ENCODE measurements at places on chromosomes 6 and 20. TPM values are rescaled to one million over a fixed set of nuclear protein-coding genes. Genes with fewer than 3 reads are reported as not detected.

Gene SLC22A3
- total RNA-seq = not detected

DNA sequence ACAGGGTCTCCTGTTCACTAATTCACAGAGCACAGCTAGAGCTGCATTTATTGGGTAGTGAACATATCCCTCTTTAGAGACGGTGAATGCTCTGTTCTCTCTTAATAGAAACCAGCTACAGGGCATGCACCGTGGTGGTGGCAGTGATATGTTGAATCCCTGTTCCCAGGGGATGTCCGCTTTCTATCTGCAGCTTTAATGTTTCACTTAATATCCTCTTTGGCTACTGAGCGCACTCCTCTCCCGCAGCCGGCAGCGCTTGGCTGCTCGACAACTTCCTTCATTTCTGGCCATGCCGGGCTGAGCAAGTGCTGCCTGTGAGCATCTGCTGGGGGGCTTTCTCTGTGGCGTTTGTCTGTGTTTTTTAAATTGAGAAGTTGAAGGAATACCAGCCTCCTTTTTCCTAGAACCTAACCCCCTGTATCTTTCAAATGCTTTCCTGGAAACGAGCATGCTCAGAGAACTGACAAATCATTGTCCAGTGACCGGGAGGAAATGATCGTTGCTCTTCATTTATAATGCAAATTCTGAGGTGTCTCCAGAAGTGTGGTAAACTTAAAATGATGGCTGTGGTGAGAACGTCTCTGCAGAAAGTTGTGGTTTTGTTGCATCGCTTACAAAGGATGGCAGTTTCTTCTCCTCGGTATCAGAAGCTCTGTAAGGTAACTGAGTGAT is 297.9 kb downstream of the UTRN start:
- peak; percentile 67 for DNase-seq

- no peak for DNase-seq
Measured at GRCh38 chr6:76330031-76330430, 257.6 kb upstream of the IMPG1 start.

Gene NMBR
- total RNA-seq = not detected

DNA sequence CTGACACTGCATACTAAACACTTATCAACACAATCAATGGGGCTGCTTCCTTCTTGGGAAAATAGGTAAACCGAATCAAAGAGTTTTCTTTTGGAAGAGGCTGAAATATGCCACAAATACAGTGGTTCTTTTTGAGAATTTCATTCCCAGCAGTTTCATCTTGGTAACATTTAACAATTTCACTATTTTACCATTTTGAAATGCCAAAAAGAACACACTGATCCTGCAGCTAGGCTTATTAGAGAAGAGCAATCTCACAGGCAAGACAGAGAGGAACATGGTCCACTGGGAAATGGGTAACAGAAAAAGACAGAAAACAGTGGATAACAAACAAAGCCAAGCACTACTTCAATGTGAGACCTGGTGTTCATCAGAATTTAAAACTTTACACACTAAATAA is 2.5 kb downstream of the CNR1 start:
- DNase-seq = no peak

DNA sequence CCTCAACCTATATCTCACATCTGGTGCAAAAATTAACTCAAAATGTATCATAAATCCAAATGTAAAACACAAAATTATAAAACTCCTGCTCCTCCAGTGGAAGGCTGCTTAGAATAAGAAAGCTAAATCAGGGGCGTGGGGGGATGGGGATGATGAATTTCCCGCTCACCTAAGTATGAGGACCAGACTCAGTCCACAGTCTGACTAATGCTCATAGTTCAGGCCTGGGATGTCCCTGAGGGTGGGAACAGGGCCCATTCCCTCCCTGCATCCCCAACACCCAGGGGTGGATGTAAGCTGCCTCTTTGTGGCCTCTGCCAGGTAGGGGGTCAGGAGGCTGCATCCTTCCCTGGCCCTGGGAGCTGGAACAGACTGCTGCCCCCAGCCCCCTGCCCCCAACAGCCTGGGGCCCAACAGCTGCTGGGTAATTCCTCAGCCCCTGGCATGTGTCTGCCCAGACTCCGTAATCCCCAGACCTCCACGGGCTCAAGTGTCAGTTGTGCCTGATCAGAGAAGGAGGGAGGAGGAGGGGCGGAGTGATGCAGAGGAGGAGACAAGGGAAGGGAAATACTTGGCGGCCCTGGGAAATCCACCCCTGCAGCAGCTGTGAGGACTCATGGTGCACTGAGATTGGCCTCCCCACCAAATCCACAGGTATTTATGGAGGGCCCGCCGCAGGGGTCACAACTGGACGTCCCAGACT is 224.5 kb downstream of the PREX1 start:
- no peak for DNase-seq

- DNase-seq = no peak
Measured at GRCh38 chr6:119259027-119259426, 90.5 kb downstream of the MAN1A1 start.

Gene DLK2
- 0.50 TPM for total RNA-seq

Gene BMP7
- not detected for total RNA-seq

Gene ULBP2
- total RNA-seq = 1.5 TPM

GRCh38 chr20:43723186-43723585 is 3.6 kb downstream of the GTSF1L start:
- DNase-seq = no peak

Gene ROMO1
- total RNA-seq = 98.4 TPM

GRCh38 chr6:46059608-46060007 is 43.9 kb upstream of the CLIC5 start:
- DNase-seq = no peak

DNA sequence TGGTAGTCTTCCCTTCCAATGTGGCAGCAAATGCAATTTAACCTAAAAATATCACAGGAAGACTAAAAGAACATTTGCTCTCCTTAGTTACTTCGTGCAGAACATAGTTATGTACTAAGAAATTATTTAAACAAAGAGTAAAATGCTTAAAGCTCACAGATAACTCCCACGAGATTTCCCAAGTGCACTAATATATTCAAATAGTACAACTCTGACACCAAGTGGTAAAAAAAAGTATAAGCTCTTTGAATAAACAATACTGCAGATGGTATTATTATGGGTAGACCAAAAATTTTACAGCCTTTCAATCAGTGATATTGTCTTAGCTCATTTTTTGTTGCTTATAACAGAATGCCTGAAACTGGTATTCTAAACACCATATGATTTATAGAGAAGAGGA is 52.8 kb upstream of the FILIP1 start:
- no peak for DNase-seq

DNA sequence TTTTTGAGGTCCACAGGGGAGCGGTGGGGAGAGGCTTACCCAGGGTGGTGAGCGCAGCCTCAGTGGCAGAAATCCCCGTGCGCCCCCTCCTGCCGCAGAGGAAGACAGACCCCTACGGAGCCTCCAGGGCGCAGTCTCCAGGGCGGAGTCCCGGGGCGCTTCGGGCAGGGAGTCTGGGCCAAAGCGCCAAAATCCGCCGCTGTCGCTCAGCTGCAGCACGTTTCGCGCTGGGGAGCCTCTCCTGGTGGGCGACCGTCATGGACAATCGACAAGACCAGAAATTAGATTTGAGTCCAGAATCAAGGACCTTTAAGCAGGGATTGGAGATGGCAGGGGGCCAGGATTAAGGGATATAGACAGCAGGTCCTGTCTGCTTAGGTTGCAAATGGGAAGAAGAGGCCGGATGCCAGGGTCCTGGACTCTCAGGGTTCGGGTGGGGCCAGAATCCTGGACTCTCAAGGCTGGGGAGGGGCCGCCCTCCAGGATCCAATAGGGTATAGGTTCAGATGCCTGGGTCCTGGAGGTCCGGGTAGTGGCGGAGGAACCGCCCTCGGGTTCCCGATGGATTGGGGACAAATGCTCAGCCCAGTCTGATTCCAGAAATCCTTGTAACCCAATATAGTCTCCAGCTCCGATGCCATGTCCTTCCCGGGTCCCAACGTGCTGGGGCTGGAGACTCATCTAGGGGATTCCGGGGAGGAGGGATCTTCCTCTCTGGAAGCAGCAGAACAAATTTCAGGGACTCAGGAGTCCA is 7.9 kb upstream of the HLA-E start:
- no peak for DNase-seq

- no peak for DNase-seq
Measured at GRCh38 chr20:33847006-33847405, 35.9 kb downstream of the CHMP4B start.

Gene C6orf132
- 0.05 TPM for total RNA-seq

Gene CDH4
- total RNA-seq = 0.15 TPM

Gene SCRT2
- total RNA-seq = not detected

Gene WASF1
- total RNA-seq = 0.48 TPM

GRCh38 chr20:14773486-14773885 is 436.1 kb upstream of the FLRT3 start:
- no peak for DNase-seq

DNA sequence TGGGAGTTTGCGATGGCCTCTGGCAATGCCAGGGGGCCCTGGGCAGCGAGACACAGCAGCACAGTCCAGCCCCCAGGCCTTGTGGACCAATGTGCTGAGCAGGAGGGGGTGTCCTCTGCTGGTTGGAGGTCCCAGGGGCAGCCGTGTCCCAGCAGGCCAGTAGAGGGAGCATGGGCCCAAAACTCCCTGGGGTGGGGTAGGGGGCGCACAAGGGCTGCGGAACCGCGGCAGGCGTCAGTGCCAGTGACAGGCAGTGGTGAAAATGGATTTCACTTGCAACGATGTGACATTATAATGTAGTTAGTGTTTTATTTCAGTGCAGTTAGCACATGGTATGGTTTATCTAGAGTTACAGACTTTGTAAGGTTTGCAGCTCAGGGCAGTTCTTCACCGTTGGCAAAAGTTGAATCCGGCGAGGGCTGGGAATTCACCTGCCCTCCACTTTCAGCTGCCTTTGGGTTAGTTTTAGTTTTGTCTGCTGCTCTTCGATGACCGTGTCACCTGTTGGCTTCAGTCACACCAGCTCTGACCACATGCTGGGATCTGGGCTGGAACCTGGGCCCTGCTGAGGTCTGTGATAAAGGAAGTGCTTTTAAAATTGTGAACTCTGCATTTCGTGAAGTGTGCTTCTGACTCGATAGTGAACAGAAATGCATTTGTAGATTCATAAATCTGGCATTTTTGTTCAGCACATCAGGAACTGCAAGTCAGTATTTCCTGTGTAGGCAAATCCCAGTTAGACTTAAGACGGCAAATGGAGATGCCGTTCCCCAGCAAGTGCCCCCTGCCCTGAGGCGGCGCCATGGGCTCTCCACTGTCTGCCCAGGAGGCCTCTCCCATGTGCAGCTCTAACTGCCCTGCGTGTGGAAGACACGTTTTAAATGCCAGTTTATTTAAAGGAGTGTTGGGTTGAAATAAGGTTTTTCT is 46.8 kb downstream of the PYGB start:
- peak; percentile 48 for DNase-seq

GRCh38 chr20:62367633-62368391 is 700 bp upstream of the LAMA5 start:
- no peak for DNase-seq

DNA sequence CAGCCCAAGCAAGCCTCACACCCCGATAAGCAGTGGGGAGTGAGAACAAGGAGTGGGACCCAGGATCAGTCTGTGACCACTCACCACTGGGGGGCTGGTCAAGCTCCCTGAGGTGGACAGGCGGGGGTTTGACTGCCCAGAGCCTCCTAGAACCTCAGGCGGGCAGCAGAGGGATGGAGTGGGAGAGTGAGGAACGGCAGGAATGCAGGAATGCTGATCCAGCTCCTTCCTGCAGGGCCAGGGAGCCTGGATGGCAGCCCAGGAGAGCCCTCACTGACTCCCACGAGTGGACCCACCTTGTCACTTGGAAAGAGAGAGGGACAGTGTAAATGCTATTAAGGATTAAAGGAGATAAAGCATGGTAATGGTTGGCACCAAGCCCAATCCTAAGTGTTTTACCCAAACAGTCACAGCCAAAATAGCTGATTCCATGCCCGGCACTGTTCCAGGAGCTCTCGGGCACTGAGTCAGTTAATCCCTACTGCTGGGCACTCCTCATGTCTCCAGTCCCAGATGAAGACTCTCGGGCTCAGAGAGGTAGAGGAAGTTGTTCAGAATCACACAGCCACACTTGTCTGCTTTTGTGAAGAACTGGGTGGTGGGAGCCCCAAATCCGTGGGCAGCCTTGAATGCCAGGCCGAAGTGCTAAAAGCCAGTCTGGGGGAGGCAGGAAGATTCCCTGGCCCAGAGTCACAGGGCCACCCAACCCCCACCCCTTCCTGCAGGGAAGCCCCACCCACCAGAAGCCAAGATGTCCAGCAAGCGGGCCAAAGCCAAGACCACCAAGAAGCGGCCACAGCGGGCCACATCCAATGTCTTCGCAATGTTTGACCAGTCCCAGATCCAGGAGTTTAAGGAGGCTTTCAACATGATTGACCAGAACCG is 3.1 kb downstream of the MYL9 start:
- DNase-seq = no peak

Gene PPIL6
- not detected for total RNA-seq

DNA sequence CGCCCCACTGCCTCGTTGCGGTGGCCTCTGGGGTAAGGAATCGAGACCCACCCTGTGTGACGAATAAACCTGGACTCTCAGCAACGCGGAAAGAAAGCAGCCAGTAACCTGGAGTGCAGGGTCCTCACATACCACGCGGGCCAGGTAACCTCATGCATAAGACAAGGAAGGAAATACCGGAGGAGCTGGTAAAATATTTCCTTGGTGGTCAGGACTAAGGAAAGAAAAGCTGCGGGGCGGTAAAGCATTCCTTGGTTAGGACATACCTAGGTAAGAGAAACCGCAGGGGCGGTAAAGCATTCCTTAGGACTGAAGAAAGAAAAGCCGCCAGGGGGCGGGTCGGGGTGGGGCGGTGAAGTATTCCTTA is 80.7 kb downstream of the SYTL3 start:
- DNase-seq = no peak

Gene ENPP4
- 9.4 TPM for total RNA-seq

Gene SPATA25
- 0.88 TPM for total RNA-seq

GRCh38 chr6:30508890-30509736 is 19.8 kb downstream of the HLA-E start:
- no peak for DNase-seq

DNA sequence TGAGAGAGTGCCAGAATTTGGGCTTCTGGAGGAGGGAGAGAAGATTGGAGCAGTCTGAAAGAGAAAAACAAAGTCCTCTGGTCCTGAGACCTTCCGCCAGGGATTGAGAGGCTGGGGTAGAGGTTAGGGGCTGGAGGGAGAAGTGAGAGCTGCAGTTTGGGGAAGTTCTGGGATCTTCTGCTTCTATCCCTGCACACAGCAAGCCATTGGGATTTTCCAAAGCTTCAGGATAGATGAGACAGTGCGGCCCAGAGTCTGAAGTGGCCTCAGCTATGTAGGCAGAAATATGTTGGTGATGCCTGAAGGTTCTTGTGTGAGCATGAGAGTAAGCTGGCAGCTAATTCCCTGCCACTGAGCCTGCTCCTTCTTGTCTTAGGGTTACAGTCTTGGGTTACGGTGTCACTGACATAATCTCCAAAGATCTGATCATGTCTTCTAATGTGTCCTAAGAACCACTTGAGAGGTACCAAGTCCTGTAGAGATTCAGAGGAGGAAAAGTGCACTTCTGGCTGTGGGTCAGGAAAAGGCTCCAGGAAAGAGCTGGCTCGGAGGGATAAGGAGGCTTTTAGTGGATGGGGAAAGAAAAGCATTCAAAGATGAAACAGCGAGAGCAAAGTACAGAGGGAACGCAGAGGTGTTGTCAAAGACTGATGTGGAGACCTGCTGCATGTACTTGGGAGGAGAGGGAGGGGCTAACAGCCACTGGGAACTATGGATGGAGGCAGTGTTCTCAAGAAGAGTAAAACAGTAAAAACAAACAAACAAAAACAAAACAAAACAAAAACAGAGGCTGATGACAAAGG is 131.1 kb upstream of the MYLIP start:
- no peak for DNase-seq

GRCh38 chr20:20915844-20916243 is 190.3 kb downstream of the LINC00237 start:
- no peak for DNase-seq

- peak; percentile 40 for DNase-seq
Measured at GRCh38 chr6:143449714-143450452, 612 bp downstream of the ADAT2 start.

Measured in activated CD4-positive, alpha-beta memory T cell treated with anti-CD3 and anti-CD28 coated beads, Interleukin-2, amount 10 ng/mL, durations not matched to agents 7 days and 5 days (primary cell).